Fibroblast of skin of back (primary cell): ENCODE measurements at places on chromosomes 12 and 14.

- DNase-seq, result peak; percentile 80
These were observed 23.3 kb downstream of the CHGA start for GRCh38 chr14:92945959-92946846.

GRCh38 chr12:11763760-11764520, 114.5 kb downstream of the ETV6 start:
- DNase-seq, result peak; percentile 97

GRCh38 chr14:78254911-78255461, 84.8 kb downstream of the NRXN3 start:
- DNase-seq, result peak; percentile 5

DNA sequence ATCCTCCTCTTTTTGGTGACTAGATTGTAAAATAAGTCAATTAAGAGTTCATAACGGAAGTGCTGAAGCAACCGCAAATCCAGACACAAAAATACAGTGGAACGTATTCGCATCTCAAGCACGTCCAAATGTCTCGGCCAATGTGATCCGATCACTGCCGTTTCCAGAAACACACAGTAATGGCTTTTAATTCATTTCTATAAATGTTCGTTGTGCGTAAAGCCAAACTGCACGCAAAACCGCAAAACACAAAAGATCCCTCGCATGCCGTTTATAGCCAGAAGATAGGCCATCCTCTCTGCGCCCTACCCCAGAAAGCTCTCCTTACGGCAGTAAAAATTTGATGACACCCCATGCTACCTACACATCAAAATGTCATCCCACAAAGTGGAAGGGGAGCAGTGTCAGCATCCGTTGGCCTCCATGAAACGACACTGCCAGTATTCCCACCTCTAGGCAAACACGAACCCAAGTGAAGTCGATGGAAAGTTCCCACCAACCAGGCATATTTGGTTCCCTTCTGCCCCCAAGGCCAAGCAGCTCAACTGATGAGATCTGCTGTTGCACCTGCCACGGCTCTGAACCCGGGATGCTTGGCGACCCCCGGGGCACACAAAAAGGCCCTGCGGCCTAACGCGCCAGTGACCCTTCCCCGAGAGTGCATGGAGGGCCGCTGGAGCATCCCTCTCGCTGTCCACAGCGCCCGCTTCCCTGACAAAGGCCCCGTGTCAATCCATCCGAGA, 1.4 kb downstream of the HECTD4 start:
- DNase-seq, result no peak
